ENCODE measurements at places on chromosomes 2 and 18.
A peak's percentile ranks its signal among the peaks of the same experiment; 100 is the strongest.

DNA sequence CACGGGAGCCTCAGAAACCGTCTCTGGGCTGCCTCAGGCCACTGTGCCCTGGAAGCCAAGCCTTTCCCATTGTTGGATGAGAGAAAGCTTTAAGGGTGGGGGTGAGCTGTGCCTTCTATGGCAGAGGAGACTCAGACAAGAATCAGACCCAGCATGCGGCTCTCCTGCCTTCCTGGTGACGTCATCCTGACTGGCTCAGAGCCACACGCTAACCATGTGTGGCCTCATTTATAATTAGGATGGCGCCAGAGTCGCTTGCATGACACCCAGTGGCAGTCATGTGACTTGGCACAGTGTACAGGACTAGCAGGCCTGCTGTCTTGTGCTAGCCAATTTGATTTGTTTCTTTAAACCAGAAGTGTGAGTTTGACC is 99.1 kb downstream of the SH3BP4 start:
- peak; percentile 90 for DNase-seq

DNA sequence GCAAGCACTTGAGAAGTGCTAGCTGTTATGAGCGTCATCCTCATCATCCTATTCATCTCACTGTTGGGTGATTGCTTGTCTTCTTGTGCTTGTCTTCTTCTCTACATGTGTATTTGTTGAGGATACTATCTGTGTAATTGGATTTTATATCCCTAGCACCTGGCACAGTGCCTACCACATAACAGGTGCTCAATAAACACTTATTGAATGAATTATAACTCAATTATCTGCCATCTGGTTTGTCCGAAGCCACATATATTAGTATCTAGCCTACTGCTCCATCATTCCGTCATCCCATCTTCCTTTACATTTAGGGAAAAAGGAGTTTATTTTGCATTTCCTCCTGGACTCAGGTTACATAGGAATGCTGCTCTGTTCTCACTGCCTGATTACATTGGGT is 330.4 kb upstream of the ETAA1 start:
- DNase-seq: no peak

DNA sequence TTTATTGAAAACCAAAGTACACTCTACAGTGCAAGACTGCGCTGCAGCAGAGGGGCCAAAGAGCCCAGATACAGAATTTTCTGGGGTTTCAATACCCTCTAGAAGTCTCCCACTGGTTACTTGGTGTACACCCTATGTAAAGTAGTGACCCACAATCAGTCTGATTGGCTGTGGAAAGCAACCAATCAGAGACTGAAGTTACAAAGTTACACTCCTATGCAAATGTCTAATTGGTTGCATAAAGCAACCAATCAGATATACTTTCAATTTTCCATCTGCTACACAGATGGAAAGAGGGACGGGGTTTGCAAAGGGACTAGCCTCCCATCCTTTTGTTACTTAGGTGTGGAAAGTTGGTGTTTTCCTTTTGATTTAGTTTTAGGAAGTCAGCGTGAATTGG is 198.9 kb upstream of the SH3BP4 start:
- no peak for DNase-seq

- peak; percentile 65 for DNase-seq
Observed at GRCh38 chr2:111226876-111227700, 106.4 kb downstream of the BCL2L11 start.

Measured in cardiac fibroblast (primary cell).